ENCODE measurements at places on chromosomes 4 and X.

DNA sequence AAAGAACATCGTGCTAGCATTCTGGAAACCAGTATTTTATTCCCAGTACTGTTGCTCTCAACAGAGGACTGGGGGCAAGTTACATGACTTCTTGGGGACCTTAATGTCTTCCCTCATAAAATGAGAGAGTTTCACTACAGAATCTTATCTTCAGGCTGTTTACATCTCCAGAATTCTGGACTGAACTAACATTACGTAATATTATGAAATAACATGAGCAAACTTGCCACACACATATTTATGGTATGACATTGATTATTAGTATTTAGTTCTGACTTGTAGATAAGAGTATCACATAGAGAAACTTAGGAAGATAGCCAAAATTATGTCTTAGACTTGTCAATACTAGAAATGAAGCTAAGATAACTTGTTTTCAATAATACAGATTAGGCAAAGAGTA is 68.0 kb downstream of the NFKB1 start:
- no peak for DNase-seq

DNA sequence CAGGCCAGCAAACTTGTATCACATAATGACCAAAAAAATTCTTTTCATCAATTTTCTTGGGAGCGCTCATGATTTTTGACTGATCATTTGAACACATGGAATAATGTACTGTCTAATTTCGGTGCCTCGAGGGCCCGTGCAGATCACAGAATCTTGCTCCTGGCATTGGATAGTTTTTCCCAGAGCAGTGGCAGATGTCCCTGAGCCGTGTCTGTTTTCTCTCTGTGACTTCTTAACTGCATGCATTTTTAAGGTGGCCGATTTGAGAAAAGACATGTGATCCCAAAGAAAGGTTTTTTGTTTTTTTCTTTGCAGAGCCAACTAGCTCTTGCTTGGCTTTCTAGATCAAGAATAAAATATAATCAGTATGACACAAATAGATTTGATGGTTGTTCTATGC is 19.7 kb downstream of the GPRIN3 start:
- DNase-seq = no peak

DNA sequence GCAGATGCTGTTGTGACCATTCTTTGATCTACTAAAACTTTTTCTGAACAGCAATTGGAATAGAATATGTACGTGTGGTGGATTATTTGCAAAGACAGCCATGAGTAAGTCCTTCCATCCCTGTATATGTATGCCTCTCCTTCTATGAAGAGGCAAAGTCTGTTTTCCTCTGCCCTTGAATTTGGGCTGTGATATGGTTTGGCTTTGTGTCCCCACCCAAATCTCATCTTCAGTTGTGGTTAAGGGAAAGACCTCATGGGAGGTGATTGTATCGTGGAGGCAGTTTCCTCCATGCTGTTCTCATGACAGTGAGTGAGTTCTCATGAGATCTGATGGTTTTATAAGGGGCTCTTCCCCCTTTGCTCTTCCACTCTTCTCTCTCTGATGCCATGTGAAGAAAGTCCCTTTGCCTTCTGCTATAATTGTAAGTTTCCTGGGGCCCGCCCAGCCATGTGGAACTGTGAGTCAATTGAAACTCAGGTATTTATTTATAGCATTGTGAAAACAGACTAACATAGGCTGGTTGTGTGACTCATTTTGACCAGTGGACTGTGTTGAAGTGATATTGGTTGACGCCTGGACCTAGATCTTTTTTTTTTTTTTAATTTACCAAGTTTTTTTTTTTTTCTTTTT is 108.3 kb upstream of the CAMK2D start:
- peak; percentile 23 for DNase-seq

DNA sequence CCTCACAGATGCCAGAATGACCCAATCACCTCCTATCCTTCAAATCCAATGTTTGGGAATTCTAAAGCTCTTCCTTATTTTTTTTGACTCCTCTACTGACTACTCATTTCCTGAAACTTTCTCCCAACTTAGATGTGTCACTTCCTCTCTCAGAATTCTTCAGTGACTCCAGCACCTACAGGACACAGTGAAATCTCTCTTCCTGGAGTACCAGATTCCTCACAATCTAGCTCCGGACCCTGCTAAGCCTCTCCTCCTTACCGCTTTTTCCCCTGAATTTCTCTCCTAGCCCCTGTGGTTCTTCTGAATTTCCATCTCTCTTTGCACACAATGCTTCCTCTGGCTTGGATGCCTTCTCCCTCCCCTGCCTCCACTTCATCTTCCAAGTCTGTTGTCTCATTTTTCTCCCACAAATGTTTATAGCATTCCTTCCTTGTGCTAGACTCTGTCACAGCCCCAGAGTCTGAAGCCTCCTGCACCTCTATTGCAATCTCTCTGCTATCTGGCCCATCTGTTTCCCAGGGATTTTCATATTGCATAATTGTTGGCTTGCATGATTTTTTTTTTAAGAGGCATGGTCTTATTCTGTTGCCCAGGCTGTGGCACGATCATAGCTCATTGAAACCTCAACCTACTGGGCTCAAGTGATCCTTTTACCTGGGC is 80.1 kb downstream of the ANAPC4 start:
- no peak for DNase-seq

- no peak for DNase-seq
Observed at GRCh38 chrX:2299871-2300270, 200.9 kb downstream of the DHRSX start.

DNA sequence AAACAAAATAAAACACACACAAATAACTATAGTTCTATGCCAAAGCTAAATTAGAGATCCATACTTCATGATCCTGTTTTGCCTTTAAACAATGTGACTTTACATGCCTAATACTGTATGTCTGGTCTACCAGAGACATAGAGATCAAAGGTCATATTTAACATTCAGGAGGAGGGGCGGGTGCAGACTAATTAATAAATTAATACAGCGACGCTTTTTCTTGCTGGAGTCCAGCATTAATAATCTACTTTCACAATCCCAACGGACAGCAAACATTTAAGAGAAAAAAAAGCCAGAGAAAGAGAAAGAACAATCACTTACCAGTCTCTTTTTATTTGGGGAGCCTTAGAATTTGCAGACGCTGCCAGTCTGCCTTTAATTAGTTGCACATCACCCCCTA is 509 bp downstream of the CXXC4 start:
- no peak for DNase-seq

Measured in activated gamma-delta T cell treated with anti-CD3 and anti-CD28 coated beads, Interleukin-2, amount 50 U/mL, for 16 hours (primary cell).